ENCODE measurements at places on chromosomes 4 and X.
A peak's percentile ranks its signal among the peaks of the same experiment; 100 is the strongest.

DNA sequence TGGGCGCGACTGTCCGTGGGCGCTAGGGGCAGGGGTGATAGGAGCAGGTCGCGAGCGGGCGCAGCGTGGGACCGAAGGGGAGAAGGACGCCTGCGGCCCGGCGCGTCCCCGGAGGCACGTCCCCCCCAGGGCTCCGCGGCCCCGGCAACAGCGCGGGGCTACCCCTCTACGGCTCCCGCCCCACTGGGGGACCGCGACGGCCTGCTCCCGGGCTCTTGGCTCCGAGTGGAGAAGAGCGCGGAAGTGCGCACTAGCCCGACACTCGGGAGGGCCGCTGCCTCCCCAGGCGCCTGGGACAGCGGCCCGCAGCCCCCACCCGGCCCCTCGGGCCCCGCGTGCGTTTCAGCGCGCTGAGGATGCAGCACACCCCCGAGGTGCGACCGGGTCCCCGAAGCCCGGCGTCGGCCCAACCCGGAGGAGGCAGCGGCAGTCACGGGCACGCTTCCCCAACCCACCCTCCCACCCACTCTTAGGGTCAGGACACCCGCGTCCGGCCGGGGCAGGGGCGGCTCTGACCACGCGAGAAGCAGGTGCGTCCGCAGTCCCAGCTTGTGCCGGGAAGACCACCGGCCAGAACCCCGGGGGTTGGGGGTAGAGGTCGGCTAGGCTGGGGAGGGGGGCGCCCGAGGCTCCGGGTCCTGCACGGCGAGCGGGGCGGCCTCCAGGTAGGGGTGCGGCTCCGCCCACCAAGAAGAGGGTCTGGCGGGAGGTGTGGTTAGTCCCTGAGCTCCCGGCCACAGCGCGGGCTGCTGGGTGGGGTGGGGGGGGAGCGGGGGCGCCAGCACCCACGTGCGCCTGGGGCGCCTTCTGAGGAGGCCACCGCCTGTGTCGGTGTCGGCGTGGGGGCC, 18.5 kb upstream of the NAT8L start:
- no peak for DNase-seq

DNA sequence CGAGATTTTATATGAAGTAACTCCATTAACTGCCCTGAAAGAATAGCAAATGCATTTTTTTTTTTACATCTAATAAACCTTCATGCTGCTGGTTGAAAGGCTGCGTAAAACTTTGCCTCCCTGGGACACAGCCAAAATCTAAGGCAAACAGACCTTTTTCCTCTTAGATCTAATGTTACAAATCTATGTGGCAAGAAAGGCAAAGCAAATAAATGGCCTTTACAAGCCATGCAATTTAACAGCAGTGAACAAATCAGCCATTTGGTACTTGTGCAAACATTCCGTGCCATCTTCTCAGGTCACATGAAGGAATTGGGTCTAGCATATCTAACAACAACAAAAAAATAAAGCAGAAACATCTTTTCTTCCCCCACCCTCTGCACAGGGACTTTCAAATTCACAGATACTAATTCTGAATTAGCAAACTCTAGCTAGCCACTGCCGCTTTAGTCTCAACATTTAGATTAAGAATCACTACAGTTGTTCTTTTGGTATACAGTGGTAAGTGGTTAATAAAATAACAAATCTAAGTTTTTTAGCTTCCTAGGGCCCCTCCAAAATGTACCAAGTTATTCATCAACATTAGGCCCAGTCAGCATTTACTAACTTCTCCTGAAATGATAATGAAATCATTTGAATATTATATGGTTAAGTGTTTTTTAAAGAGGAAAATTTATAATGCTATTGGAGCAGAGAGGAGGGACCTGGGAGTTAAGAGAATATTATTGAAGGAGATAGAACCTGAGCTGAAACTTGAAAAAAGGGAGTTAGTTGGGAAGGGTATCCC, 593.8 kb downstream of the SMARCA1 start:
- DNase-seq, result no peak

- DNase-seq, result no peak
Measured at GRCh38 chr4:53538756-53539155, 52.5 kb downstream of the LNX1 start.

DNA sequence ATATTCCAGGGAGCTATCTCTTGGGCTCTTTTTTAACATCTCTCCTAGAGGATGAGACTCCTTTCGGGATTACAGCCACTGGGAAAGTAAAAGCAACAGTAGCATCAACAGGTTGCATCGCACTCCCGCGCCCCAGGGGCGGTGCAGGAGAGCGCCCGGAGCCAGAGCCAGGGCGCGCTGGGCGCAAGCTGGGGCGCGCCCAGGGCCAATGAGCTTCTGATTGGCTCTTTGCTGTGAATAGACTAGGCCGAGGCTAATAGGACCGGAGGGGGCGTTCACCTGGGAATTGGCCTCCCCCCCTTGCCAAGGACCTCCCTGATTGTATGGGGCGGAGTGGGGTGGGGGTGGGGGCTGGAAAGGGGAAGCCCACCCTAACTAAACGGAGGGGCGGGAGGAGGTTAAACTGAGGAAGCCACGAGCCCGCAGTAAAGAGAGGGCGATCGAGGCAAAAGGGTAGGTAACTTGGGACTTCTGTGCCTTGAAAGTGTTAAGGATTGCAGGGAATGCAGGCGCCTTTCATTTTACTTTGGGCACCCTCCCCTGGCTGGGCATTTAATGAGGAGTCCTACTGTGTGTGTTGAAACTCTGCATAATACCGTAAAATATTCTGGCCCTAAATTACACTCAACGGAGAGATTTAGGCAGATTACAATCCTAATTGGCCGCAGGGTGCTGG, 1.1 kb upstream of the ATOH1 start:
- DNase-seq, result no peak

DNA sequence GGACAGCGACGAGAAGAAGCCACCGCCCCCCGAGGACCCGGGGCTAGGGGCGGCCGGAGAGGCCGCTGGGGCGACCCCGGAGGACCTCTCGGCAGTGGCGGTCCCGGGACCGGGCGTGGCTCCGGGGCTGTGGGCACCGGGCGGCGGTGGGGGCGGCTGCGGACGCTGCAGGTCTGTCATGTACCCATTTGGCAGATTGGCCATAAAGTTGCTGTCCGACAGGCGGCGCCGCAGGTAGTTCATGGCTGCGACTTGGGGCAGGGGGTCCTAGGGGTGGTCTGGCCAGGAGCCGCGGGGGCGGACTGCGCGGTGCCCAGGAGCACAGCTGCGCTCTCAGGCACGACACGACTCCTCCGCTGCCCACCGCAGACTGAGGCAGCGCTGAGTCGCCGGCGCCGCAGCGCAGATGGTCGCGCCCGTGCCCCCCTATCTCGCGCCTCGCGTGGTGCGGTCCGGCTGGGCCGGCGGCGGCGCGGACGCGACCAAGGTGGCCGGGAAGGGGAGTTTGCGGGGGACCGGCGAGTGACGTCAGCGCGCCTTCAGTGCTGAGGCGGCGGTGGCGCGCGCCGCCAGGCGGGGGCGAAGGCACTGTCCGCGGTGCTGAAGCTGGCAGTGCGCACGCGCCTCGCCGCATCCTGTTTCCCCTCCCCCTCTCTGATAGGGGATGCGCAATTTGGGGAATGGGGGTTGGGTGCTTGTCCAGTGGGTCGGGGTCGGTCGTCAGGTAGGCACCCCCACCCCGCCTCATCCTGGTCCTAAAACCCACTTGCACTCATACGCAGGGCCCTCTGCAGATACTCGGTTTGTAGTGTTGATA, at the start of gene SYN1:
Gene SYN1 (minus strand): TSS at position 372 of the 817 bp plus-strand sequence. CDS start 129 bp downstream, at position 243.
- DNase-seq, result peak; percentile 7

- DNase-seq, result peak; percentile 49
Measured at GRCh38 chr4:139419388-139419914, 34.5 kb upstream of the RAB33B start.

GRCh38 chr4:26048378-26048882, 134.4 kb downstream of the SMIM20 start:
- DNase-seq, result peak; percentile 71

DNA sequence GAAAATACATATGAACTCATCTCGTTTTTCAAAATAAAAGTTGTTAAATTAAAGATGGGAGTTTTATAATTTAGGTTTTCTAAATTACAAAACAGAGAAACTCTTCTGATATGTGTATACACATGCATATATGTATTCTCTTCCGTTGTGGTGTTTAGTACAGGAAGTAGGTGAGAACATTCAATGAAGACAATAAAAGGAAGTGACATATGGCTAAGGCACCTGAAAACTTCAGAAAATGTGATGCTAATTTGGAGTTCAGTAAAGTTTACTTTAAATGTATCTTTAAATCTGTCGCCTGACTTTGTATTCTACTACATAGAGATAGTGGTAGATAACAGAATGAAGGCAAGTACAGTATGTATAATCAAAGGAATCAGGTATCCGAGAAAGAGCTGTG, 33.5 kb upstream of the ITM2A start:
- DNase-seq, result no peak

All from AG09309 (cell line).